ENCODE measurements at places on chromosomes 12 and 14.

GRCh38 chr12:14219156-14219555 lies 146.3 kb upstream of the ATF7IP start:
- no peak for DNase-seq

DNA sequence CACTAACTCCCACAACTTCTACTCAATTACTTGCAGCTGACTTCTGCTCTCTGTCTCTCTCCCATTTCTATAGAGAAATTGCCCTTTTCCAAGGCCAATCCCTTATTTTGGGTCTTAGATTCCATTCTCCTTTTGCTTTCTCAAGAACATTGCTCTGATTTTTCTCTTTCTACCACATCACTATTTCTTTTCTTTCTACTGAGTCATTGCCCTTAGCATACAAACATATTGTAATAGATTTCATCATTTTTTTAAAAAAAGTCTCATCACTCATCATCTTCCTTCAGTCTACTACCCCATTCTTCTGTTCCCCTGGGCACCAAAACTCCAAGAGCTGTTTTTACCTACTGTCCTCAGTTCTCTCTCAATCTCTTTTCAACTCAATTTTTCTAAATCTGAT lies 4.4 kb upstream of the KCNA1 start:
- DNase-seq = no peak

DNA sequence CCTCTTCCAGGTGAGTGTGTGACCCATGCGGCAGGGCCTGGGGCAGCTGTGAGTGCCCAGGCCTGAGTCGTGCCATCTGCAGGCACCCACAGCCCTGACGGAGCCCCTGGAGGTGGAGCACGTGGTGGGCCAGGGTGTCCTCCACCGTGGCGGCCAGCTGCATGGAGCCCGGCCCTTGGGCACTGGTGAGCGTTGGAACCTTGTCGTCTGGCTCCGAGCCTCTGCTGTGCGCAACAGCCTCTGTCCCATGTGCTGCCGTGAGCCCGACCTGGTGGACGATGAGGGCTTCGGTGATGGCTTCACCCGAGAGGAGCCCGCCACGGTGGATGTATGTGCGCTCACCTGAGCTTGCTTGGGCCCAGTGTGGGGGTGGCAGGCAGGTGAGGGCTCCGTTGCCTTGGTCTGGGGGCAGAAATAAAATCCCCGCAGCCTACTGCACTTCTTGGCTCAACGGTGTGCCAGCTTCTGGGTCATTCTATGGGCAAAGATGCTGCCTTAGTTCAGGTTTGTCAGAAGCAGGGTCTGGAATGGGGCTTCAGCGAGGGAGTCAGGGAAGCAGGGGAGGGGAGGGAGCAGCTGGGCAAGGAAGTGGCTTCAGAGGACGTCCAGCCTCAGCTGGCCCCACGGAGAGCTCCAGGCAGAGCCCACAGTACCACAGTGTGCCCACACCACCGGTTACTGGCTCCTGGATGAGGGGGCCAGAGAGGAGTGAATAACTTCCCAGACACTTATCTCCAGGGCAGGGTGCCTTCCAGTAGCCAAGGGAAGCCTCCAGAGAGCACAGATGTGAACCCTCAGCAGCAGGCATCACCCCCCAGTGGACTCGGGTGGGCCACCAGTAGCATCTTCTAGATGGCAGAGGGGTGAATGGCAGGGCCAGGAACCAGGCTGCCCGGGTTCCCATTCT lies 1.2 kb upstream of the ARL6IP4 start:
- no peak for DNase-seq

DNA sequence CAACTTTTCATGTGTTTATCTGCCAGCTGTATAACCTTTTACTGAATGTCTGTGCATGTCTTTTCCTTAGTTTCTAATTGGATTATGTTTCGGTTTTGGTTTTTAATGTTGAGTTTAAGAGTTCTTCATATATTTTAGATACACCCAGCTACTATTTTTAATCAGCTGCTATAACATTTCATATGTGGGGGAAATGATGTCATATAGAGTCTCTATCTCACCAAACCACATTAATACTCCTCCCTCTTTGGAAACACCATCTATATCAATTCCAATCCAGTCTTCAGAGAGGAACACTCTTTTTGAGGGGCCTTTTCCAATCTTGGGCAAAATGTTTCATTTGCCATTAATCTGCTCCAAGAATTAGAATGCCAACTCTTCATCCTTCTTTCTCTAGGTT lies 28.5 kb upstream of the GCH1 start:
- no peak for DNase-seq

DNA sequence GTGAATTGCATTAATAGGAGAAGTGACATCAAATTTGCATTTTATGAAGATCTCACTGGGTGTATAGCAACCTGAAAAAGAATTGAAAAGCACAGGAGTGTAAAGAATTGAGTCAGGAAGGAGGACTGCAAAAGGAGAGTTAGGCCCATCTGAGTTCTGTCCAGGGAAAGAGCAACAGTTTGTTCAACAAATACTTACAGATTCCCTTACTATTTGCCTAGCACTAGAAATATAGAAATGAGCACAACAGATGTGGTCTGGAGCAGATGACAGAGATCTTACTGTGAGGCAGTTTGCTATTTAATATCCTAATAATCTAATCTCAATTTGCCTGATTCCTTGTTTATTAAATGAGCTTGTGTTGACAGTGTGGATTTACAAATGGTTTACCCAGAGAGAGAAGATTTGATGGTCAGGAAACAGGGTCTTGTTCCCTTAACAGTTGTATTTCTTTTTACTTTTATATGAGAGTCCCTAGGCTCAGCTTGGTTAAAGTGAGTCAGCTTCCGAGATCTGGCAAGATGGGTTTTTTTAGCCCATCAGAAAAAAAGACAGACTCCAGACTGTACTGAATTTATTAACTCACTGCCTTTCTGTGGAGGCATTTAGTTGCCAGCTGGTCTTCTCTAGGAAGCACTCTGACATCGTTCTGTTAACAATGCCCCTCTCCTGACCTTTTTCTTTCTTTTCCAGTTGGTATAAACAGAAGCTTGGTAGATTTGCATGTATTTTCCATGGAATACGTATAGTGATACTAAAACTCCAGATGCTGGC lies 229.7 kb downstream of the TTC6 start:
- peak; percentile 16 for DNase-seq

DNA sequence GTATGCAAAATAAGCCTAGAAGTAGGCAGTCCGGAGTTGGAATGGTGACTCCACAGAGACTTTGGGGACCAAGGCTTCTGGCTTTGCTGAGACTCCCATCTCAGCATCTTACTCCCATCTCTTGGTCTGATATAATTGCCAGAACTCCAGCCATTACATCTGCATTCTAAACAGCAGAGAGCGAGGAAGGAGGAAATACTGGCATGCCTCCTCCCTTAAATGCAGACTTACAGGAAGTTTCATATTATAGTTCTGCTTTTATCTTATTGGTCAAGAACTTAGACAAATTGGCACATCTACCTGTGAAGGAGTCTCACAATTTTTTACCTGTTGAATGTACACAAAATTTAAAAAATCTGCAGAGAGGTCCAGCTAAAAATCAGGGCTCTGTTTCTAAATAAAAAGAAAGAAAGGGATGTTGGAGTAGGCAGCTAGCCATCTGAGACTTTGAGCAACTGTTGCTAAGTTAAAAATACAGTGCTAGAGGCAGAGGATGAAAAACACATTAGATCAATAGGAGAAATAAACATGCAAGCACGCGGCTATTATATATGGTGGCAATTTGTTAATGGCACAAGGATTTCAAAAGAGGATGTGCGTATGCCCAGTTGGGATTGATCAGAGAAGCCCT lies 209.9 kb upstream of the HMGA2 start:
- no peak for DNase-seq

- peak; percentile 64 for DNase-seq
Observed at GRCh38 chr14:61388173-61388975, 67.0 kb downstream of the PRKCH start.

DNA sequence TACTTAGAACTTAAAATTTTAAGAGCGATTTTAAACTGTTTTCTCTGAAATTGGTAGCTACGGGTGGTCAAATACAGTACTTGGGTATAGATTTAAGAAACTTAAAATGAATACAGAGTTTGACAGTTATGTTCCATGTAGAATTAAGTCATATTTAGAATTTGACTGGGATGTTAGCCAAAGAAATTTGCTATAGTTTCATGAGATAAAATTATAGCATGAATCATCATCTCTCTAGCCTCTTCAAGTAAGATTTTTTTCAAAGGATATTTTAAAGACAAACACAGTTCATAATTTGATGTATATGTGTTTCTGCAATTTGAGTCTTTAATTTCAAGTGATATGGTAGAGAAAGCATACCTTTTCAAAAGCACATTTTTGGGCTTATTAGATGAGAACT lies 41.0 kb downstream of the ZCRB1 start:
- DNase-seq = no peak

- no peak for DNase-seq
Observed at GRCh38 chr14:94483071-94483451, 7.1 kb upstream of the SERPINA9 start.

DNA sequence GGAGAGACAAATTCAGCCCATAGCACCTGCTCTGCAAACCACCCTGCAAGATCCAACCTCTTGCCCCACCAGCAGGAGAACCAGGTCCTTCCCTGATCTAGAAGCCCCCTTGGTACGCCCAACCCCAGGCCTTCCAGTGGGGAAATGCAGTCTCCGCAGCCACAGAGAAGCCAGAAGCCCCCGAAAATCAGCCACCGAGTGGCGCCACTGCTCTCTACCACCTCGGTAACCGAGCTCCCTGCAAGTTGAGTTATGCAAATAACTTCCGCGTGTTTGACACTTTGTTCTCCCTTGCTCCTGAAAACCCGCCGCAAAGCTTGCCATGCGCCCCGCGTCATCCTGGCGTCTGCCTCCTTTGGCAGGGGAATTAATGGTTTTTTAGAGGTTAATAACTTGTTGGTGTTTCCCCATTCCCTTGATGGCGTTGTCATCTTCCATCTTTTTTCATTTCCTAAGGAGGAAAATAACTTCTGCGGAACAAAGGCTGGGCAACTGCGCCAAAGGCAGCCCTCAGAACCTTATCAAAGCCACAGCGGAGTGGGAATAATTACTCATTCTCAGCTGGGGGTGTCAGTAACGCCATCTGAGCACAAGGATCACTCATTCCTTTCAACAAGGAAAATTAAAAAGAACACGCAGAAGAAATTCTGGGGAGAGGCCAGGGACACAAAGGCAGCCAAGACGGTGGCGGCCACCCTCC lies 60.4 kb downstream of the FZD10 start:
- DNase-seq = no peak

DNA sequence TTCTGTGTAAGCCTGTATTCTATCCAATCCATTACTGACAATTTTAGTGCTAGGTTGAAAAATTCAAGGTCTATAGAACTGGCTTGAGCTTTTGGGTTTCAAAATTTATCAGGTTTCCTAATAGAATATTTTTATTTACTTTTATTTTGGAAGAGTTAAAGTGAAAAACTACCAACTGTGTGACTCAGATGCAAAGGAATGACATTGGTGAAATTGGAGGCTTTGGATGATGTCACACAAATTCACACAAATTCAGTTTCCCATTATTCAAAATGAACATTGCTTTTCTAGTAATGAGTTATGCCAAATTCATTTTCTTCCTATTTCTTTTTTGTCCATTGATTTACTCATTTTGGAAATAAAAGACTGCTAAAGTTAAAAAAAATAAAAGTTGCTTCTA lies 186.9 kb downstream of the ALX1 start:
- no peak for DNase-seq

DNA sequence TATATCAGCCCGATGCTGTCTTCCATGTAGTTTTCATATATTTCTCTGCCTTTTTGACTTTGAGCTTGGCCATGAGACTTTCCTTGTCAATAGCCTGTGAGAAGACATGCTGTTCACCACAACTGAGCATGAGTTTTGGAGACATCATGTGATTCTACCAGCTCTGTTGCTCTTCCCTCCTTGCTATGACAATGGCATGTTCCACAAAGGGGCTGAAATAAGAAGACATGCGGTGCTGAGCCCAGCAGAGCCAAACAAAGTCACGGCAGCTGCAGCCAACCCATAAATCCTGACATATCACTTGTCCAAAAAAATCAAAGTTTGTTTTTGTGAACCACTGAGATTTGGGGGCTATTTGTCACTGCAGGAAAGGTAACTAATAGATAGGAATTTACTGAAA lies 343.4 kb upstream of the KITLG start:
- no peak for DNase-seq

DNA sequence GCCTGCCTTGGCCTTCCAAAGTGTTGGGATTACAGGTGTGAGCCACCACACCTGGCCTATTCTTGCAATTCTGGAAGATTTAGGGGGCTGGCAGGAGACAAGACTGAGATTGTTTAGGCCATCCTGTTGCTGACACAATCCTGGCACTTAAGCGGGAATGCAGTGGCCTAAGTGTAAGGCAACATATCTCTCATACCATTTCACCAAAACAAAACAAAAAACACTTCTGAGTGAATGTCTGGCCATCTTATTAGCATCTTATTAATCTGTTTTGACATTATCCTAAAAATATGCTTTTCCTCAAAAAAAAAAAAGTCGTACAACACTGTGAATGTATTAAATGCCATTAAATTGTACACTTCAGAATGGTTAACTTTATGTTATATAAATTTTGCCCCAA lies 67.6 kb downstream of the DENND5B start:
- no peak for DNase-seq

DNA sequence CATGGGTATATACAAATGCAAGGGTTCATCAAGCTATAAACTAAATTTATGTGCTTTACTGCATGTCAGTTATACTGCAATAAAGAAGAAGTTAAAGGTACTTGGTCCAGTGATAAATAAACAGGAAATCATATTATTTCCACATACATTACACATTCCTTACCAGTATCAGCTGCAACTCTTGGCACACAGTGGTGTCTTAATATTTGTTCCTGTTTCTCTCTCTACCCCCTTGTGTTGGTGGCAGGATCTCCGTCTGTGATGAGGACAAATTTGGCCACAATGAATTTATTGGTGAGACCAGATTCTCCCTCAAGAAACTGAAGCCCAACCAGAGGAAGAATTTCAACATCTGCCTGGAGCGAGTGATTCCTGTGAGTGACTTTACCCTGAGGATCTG lies 19.2 kb upstream of the OAS1 start:
- no peak for DNase-seq

DNA sequence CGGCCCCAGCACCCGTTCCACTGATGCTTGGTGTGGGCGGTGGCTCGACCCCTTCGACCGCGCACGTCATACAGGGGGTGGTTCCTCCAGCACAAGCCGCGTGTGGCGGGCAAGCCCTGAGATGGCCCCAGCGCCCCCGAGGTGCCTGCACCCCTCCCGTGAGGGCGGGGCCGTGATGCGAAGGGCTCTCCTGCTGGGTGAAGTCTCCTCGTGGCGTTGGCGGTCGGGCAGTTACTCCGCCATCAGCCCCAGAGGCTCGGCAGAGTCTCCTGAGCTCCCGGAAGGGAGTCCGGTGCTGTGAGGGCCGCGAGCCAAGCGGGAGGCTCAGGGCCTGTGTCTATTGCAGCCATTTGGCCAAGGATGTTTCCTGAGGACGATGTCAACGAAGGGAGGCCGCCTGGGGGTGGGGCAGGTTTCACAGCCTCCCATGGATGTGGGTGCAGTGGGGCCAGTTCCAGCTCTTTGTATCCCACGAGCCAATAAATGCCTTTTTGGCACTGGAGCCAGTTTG lies 78.1 kb upstream of the GALNT9 start:
- DNase-seq = peak; percentile 57

GRCh38 chr14:97687944-97688630 lies 890.9 kb downstream of the VRK1 start:
- no peak for DNase-seq

Measured in NCI-H69 (cell line).